ENCODE measurements at places on chromosomes 6 and 20.

DNA sequence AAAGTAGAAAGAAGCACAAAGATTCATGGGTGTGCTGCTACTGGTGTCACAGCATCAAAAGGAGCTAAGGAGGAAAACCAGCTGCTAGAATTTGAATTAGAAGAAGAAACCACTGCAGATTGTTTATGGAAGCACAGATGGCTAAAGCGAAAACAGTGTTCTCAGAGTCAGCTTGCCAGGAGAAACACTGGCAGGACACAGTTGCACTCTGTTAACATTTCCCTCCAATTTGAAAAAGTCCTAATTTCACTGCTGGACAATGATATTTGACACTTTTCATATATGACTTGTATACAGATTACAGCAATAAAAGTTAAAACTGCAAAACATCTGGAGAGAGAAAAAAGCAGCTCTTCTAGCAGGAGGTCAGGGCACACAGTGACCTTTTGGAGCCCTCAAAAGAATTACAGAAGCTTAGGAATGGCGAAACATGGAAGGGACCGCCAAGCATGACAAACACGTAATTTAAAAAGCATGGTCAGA lies 314.5 kb downstream of the COL12A1 start:
- DNase-seq, result no peak

DNA sequence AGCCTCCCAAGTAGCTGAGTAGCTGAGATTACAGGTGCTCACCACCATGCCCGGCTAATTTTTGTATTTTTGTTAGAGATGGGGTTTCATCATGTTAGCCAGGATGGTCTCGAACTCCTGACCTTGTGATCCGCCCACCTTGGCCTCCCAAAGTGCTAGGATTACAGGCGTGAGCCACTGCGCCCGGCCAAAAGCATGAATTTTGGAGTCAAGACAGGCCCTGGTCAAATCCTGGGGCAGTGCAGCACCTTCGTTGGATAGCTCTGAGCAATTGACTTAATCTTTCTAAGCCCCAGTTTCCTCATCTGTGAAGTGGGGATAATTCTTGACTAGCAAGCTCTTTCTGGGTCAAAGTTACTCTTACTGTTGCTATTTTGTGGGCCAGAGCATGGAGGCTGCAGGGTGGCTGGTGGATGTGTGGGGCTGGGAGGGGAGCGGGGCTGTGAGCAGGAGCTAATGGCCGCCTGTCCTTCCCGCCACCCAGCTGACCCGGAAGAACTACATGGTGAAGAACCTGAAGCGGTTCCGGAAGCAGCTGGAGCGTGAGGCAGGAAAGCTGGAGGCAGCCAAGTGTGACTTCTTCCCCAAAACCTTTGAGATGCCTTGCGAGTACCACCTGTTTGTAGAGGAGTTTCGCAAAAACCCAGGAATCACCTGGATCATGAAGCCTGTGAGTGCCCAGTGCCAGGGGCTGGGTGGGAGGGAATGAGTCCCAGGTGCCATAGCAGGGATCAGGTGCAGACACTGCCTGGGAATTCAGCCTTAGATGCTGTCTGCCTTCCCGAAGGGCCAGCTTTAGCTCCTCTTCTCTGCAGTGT lies 39.0 kb downstream of the TTLL9 start:
- DNase-seq, result no peak

- no peak for DNase-seq
Observed at GRCh38 chr20:43717616-43717995, 9.2 kb downstream of the GTSF1L start.

DNA sequence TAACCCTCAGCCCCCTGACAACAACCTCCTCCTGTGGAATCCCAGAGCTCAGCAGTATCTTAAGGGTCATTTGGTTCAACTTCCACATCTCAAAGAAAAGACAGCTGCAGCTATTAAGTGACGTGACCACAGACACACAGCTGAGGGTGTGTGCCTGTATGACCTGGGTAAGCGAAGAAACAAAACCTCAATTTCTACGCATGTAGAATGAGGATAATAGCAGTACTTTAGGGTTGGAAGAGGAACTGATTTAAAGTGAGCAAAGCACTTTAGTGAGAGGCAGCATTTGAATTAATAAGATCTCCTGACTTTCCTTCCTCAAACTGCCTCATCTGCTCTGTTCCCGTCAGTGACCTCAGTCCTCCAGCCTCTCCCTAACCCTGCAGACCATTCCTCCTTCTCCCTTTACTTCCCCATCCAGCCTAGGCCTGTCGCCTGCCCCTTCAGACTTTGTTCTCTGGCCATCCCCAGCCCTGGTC lies 6.8 kb upstream of the ARMC2 start:
- DNase-seq, result no peak

GRCh38 chr6:25619217-25619616 lies 32.8 kb upstream of the SCGN start:
- DNase-seq, result no peak

Measured in esophagus squamous epithelium (tissue), 5 donors.